SK-MEL-5 (cell line): ENCODE measurements at places on chromosomes 5 and 9. TPM values are rescaled to one million over a fixed set of nuclear protein-coding genes. Genes with fewer than 3 reads are reported as not detected.

Gene PITX1
- total RNA-seq, result 0.11 and 0.18 TPM in 2 replicates

Gene NMUR2
- total RNA-seq, result not detected in 2 replicates

Gene DAPK1
- 31.4 and 38.1 TPM in 2 replicates for total RNA-seq

Gene TNFSF15
- 0.05 TPM in 1 of 2 replicates, not detected in the other for total RNA-seq

Gene MEIKIN
- not detected in 2 replicates for total RNA-seq
